Stimulated activated CD4-positive, alpha-beta T cell treated with anti-CD3 and anti-CD28 coated beads, Interleukin-12 subunit alpha, Interleukin-12 subunit beta, amount 100 ng/mL, for 24 hours (primary cell): ENCODE measurements at places on chromosomes 4 and X.

- DNase-seq, result no peak
These were observed 1.3 kb upstream of the CITED1 start for GRCh38 chrX:72306851-72307645.

DNA sequence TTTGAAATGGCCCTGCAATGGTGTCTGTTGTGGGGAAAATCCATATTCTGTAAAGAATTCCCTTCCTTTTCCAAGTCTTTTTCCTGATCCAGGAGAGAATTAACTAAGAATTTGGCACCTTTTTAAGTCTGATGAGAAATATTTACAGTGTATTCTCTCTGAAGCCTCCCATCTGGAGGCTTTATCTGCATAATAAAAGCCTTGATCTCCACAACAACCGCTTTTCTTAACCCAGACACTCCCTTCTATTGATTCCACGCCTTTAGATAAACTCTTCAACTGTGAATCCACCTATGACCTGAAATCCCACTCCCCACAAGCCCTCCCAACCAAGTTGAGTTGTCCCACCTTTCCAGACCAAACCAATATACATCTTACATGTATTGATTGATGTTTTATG lies 43.1 kb upstream of the TMPRSS11E start:
- no peak for DNase-seq

DNA sequence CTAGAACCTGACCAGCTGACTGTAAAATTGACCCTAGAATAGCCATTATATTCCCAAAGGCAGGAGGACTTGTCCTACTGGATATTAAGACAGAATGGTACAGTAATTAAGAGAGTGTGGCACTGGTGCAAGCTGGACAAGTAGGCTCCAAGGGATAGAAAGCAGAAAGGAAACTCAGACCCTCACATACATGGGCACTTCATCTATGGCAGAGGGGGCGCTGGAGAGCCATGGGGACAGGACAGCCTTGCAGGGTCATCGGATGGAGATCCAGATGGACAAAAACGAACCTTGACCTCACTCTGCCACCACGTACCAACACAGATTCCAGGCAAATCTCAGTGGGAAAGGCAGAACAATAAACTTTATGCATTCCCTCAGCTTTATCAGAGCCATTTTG lies 40.6 kb downstream of the GAB3 start:
- no peak for DNase-seq

GRCh38 chrX:40406330-40406859 lies 174.4 kb upstream of the ATP6AP2 start:
- no peak for DNase-seq

- no peak for DNase-seq
These were observed 25.7 kb downstream of the PJA1 start for GRCh38 chrX:69139516-69139915.

DNA sequence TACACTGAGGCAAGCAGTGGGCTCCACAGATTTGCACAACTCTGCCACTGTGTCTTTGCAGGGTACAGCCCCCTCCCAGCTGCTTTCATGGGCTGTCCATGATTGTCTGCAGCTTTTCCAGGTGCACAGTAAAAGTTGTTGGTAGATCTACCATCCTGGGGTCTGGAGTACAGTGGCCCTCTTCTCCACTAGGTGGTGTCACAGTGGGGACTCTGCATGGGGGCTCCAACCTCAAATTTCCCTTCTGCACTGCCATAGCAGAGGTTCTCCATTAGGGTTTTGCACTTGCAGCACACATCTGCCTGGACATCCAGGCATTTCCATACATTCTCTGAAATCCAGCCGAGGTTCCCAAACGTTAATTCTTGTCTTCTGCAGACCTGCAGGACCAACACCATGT lies 1002.3 kb downstream of the FAM133A start:
- no peak for DNase-seq

GRCh38 chr4:78876568-78877320 lies 62.5 kb downstream of the PAQR3 start:
- DNase-seq, result no peak

GRCh38 chr4:169092889-169093522 lies 83.0 kb upstream of the CBR4 start:
- DNase-seq, result no peak

DNA sequence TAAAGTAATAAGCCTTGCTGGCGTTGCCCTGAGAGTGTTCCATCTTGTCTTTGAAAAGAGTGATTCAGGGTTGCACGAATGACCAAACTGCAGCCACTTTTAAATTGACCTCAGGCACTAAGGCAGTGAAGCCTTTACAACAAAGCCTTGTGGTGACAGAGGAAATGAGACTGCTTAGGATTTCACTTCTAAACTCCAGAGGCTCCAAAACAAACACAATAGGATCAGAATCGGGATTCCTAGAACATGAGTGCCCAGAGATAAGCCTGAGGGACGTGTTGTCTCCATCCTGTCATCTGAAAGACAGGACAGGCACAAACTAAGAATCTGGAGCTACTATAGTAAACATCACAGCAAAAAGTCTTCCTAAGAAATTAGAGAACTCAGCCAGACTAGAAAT lies 405.2 kb downstream of the PPARGC1A start:
- DNase-seq, result no peak

DNA sequence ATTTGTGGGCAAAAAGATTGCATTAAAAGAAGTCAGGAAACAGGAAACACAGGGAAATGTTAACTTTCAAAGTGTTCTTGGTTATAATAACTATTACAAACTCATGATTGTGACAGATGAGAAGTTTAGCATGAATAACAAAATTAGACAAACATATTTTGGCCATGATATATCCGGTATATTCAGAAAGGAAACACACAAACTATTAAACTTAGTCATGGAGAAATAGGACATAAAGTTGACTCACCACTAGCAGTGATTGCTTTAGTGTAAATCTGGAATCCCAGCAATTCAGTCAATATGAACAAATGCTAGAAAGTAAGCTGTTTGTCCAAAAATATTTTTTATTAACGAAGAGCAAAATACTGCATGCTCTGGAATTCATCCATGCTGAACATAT lies 1299.9 kb downstream of the C4orf33 start:
- DNase-seq, result no peak

GRCh38 chr4:7464259-7464655 lies 29.5 kb upstream of the PSAPL1 start:
- no peak for DNase-seq

DNA sequence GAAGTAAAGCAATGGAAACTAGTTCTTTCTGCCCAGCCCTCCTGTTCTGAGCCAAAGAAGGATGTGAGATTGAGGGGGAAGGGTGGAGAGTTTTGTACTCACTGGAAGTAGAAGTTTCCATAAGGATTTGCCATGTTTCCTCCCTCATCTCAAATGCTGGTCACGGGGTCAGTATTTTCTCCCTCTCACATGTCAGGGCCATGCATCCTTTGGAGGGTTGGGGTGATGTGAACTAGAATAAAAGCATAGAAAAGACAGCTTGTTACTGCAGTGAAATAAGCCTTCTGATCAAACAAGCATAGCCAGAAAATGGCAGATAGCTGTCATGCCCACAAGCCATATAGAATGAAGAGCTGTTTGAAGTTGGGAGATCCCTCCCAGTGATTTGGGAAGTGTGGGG lies 79.7 kb downstream of the KIT start:
- no peak for DNase-seq
